ENCODE measurements at places on chromosomes 7 and 10.
A peak's percentile ranks its signal among the peaks of the same experiment; 100 is the strongest.

GRCh38 chr7:87354749-87355148 is 9.3 kb downstream of the CROT start:
- H3K36me3 ChIP-seq, result no peaks in the 10 kb centered on the region
- H3K27me3 ChIP-seq, result no peaks in the 10 kb centered on the region
- H3K4me1 ChIP-seq, result no peaks in the 10 kb centered on the region
- no peak for DNase-seq

DNA sequence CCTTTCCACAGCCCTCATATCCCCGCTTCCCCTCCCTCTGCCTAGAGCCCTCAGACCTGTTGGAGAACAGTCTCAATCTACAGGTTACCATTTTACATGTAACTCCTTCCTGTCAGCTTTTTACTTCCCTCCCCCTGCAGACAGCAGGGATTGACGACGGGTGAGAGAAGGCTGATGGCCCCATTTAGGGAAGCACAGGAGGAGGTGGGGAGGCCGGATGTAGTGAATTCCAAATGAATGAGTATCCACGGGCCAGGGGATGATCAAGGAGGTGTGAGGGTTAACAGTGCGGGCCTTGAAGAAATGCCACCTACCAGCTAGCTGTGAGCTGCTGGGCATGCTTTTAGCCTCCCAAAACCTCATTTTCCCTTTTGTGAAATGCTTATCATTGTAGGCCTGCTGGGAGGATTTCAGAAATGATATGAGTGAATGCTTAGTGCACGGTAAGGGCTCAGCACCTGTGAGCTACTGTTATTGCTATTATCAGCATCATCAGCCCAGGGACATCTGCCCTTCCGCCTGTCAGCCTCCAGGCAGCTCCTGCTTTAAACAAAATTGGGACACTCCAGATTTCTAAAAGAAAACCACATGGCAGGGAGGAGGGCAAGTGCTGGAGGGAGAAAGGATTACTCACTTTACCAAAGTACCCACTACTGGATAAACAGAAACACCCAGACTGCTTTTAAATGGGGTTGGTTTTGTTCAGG is 6.5 kb upstream of the NANOS1 start:
- H3K4me3 ChIP-seq, result no peak overlapping the region
- no peaks in the 10 kb centered on the region for H3K27me3 ChIP-seq
- no peaks in the 10 kb centered on the region for H3K36me3 ChIP-seq
- H3K27ac ChIP-seq, result peak overlapping the region; percentile 14

DNA sequence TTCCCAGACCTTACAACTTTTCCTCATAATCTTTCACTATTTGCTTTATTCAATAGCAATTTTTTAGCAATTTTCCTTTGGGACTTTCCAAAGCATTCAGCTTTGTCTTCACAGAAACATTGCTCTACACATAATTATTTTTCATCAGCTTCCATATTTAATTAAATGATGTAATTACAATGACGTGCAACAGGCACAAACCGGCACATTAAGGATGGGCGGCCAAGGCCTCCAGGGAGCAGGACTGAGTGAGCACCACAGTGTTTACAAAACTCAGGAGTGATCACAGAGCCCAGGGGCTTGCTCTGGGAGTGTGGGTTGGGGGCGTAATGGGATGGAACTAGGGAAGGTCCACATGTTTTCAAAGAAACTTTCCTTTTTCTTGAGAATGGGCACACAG is 69.8 kb downstream of the MAD1L1 start:
- H3K4me1 ChIP-seq, result peaks cover 16% of the 10 kb centered on the region
- no peaks in the 10 kb centered on the region for H3K27me3 ChIP-seq
- no peak for DNase-seq
- H3K36me3 ChIP-seq, result no peaks in the 10 kb centered on the region
- H3K27ac ChIP-seq, result no peak overlapping the region
- no peak overlapping the region for H3K4me3 ChIP-seq

DNA sequence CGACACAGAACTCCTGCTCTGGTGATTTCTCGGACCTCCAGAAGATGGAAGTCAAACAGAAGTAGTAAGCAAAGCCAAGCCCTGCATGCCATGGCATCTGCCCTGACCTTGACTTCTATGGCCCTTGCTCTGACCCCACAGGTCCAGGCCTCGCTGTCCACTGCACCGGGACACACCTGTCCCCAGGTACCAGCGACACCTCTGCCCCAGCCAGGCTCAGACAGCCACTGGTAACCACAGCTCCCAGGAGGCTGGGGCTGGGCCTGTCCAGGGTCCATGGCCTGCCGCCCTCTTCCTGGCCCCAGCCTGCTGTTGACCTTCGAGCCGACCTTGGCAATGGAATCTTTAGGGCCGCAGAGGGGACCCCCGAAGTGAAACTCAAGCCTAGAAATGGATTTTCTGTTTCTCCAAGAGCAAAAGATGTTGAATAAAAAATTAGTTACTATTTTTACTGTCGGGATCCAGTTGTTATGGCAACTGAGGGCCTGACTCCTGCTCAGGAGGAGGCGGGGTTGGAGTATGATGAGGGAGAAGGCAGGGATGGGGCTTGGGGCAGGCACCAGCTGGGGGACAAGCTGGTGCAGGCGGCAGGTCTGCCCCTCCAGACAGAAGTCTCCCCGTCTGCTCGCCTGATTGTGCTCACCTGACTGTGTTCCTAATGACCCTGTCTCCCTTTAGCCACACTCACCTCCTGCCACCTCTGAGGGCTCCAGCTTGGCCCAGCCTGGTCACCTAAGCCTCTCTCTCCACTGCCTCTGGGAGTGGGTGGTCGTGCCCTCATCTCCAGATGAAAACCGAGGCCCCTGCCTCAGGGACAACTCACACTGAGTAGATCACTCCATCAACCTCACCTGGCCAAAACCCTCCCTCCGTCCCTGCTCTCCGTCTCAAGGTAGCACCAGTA is 4.1 kb upstream of the MMD2 start:
- H3K27me3 ChIP-seq, result peaks cover 5% of the 10 kb centered on the region
- no peaks in the 10 kb centered on the region for H3K36me3 ChIP-seq
- H3K4me1 ChIP-seq, result no peaks in the 10 kb centered on the region

DNA sequence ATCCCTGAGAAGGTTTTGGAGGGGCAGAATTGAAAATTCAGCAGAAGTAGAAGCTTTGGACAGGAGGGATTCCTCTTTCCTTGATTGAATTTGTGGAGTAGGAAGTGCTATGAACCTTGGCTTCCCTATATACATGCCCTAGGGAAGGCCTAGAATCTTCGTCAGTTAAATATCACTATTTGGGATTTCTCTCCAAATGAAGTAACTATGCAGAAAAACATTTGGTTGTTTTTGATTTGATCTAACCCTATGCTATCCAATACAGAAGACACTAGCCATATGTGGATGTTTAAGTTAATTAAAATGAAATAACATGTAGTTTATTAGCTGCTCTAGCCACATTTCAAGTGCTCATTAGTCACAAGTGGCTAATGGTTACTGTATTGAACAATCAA is 15.7 kb downstream of the ANLN start:
- H3K27ac ChIP-seq, result peak overlapping the region; percentile 71
- DNase-seq, result no peak
- H3K36me3 ChIP-seq, result peaks cover 68% of the 10 kb centered on the region
- no peak overlapping the region for H3K4me3 ChIP-seq

DNA sequence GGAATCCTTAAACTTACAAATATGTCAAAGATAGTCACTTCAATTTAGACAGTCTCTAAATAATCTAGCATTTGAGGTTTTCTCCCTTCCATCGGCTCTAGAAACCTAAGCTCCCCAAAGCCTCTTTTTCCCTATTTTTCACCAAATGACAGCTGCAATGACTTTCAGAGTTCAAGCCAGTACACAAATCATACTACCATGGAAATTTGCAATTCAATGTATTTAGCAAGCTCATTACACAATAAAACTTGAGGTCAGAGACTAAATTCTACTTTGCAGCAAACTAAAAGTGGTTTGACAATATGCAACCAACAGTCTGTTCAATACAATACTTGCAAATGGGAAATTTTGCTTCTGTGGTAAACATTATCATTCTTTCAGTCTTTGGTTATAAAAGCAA is 80.3 kb downstream of the SKIDA1 start:
- no peaks in the 10 kb centered on the region for H3K27me3 ChIP-seq
- no peak overlapping the region for H3K4me3 ChIP-seq
- DNase-seq, result no peak
- H3K4me1 ChIP-seq, result no peaks in the 10 kb centered on the region
- no peaks in the 10 kb centered on the region for H3K36me3 ChIP-seq

DNA sequence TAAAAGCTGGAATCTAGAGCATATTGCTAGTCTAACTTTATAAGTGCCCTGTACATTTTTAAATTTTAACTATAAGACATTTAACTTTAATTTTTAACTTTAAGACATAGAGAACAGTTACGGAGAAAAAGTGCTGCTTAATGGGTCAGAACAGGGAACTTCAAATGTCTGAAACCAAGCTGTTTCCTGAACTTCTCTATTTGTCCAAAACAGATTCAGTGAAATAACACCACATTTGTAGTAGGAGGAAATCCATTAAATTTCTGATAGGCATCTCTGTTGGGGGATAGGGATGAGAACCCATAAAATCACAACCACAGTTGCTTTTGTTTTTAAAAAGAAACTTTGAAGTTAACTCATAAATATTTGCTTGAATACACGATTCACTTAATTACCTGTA is 170.8 kb upstream of the ANK3 start:
- no peak for DNase-seq
- H3K27me3 ChIP-seq, result no peaks in the 10 kb centered on the region
- no peaks in the 10 kb centered on the region for H3K4me1 ChIP-seq
- no peak overlapping the region for H3K27ac ChIP-seq
- H3K36me3 ChIP-seq, result no peaks in the 10 kb centered on the region
- H3K4me3 ChIP-seq, result no peak overlapping the region

- no peaks in the 10 kb centered on the region for H3K36me3 ChIP-seq
- H3K4me3 ChIP-seq, result no peak overlapping the region
- H3K27ac ChIP-seq, result no peak overlapping the region
- H3K27me3 ChIP-seq, result no peaks in the 10 kb centered on the region
- no peaks in the 10 kb centered on the region for H3K4me1 ChIP-seq
- DNase-seq, result no peak
Observed at GRCh38 chr7:135878284-135878683, 98.9 kb downstream of the MTPN start.

DNA sequence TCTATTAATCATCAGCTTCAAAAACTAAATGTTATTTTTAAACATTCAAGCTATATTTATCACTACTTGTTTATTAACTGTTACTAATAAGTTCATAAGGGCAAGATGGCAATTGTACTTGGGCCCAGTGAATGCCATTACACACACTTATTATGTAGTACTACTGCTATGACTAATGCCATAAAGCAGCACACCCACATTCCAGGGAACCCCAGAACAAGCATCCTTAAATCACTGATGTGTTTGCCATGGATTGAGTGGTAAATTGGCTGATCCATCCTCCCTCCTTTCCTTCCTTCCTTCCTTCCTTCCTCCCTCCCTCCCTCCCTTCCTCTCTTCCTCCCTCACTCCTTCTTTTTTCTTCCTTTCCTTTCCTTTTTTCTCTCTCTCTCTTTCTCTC is 37.4 kb upstream of the RSU1 start:
- no peak for DNase-seq
- peak overlapping the region; percentile 29 for H3K27ac ChIP-seq
- H3K36me3 ChIP-seq, result no peaks in the 10 kb centered on the region
- no peak overlapping the region for H3K4me3 ChIP-seq
- H3K4me1 ChIP-seq, result peaks cover 11% of the 10 kb centered on the region

DNA sequence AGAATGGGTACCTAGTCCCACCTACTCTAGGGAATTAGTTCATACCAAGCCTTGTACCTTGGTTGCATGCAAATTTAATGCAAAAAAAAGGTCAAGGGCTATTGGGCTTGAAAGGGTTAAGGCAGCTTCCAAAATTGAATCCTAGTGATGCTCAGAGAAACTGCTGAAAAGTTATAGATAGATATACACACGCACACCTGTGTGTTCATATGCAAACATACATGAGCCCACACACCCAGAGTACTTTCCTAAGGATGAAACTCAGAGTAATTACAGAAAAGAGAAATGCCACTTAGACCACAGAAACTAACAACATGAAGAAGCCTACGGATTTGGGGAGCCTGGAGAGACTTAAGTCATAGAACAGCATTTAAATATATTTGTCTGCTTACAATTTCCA is 1.5 kb downstream of the SLC25A13 start:
- H3K4me1 ChIP-seq, result peaks cover 14% of the 10 kb centered on the region
- H3K27ac ChIP-seq, result peak overlapping the region; percentile 95
- peak overlapping the region; percentile 82 for H3K4me3 ChIP-seq

DNA sequence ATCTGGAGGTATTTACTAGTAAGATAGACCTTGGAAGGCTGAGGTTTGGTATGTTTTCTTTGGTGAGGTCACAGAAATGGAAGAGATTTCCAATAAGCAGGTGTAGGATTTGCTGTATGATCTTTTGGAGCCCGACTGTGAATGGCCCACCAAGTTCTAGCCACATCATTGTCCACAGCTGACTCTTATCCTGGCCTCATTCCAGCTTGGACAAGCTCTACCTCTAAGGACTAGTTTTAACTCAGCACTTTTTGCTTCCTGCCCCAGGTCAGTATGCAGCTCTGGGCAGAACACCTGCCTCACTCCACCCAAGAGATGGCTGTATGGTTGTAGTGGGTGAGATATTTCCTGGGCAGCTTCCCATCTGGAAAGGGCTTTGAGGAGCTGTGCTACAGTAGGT is 6.1 kb upstream of the CPA4 start:
- no peak overlapping the region for H3K27ac ChIP-seq
- no peaks in the 10 kb centered on the region for H3K36me3 ChIP-seq
- no peak for DNase-seq
- H3K4me3 ChIP-seq, result no peak overlapping the region
- H3K27me3 ChIP-seq, result no peaks in the 10 kb centered on the region

DNA sequence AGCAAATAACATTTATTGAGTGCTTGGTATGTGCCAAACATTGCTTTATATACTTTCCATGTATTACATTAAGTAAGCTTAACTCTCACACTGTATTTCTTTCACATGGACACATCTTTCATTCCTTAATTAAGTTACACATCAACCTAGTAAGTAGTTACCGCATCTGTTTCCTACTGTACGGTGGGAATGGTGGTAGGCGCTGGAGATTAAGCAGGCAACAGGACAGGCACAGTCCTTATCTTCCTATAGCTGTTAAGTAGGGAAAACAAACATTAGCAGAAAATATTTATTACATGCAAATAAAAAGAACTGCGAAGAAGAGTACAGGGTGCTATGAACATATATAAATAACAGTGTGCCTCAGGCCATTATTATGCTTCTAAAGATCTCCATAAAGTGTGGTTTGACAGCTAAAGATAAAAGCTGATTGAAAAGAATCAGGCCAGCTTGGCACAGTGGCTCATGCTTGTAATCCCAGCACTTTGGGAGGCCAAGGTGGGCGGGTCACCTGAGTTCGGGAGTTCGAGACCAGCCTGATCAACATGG is 105.0 kb downstream of the SUGCT start:
- H3K4me1 ChIP-seq, result no peaks in the 10 kb centered on the region
- no peak for DNase-seq
- no peak overlapping the region for H3K4me3 ChIP-seq
- no peaks in the 10 kb centered on the region for H3K36me3 ChIP-seq
